ENCODE measurements at places on chromosomes 6 and 20.
A peak's percentile ranks its signal among the peaks of the same experiment; 100 is the strongest.

DNA sequence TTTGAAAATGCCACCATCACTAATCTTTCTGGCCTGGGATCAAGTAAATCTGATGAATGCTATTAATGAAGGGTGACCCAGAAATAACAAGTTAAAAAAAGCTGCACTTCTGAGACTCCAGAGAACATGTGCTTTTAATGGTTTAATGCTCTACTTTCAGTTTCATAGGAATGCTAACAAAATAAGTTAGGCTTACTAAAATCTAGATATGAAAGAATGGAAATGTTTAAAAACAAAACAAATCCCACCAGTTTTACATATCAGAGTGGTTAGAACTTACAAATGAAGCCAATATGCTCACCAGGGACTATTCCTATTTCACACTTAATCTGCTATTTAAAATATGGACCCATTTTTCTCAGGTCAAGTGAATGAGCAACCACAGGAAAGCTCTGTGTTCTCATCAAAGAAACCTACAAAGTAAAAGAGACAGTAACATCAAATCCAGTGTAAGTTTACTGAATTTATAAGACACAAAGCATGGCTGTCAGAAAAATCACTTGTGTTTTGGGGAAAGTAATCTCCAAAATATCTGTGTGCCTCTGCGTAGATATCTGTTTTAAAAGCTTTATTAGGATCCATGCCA is 40.3 kb downstream of the FYN start:
- no peak for DNase-seq

- no peak for DNase-seq
These were observed 30.8 kb upstream of the FKBP1A start for GRCh38 chr20:1423625-1424106.

GRCh38 chr20:35472209-35472608 is 16.8 kb downstream of the CEP250 start:
- DNase-seq = no peak

- no peak for DNase-seq
These were observed 76.1 kb downstream of the SLC22A3 start for GRCh38 chr6:160424256-160424655.

DNA sequence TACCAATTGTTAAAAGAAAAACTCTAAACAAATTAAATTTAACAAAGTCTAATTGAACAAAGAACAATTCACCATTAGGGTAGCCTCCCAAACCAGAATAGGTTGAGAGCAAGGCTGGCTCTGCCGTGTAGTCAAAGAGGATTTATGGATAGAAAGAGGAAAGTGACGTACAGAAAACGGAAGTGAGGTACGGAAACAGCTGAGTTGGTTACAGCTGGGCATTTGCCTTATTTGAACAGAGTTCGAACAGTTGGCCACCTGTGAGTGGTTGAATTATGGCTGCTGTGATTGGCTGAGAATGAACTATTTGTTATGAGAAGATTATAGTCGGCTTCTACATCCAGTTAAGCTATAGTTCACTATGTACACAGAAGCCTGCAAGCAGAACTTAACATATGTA is 18.5 kb upstream of the ISM1 start:
- peak; percentile 42 for DNase-seq

DNA sequence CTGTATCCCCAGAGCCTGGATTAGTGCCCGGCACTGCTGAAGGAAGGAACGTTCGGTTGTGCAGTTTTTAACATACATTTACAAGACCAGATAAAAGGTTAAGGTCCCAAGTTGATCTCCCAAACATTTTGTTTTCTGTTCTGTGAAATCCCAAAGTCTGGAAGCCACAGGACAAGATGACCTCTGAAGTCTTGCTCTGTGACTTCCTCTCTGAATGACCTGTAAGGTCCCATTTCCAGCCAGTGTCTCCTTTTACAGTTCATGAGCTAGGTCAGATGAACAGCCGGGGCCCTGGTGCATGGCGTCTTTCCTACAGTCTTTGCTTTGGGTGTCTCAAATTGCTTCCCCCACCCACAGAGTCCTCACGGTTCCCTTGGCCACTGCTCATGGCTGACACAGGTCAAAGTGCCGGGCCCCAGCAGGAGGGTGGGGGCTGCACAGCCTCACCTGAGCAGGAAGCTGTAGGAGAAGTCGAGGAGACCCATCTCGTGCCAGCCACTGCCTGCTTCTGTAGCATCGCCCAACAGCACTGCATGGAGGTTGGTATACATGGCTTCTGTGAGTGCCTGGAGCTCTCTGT is 24.0 kb downstream of the PTGIS start:
- no peak for DNase-seq

- no peak for DNase-seq
These were observed 29.4 kb downstream of the TFAP2B start for GRCh38 chr6:50847890-50848594.

DNA sequence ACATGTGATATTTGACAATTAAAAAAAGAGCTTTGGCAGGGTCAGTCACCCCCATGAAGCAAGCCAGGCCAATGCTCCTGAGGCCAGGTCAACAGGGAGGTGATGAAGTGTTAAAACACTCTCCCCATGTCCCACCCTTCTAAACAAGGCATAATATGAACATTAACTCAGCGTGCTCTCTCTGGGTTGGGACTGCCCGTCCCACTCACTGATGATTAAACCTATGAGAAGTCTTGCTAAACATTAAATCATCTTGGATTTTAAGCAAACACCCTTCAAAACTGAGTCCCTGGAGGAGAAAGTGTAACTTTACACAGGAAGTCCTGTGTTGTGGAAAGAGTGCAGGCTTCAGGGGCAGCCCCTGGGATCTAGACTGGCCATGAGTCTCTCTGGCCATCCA is 558.5 kb downstream of the CD83 start:
- no peak for DNase-seq

DNA sequence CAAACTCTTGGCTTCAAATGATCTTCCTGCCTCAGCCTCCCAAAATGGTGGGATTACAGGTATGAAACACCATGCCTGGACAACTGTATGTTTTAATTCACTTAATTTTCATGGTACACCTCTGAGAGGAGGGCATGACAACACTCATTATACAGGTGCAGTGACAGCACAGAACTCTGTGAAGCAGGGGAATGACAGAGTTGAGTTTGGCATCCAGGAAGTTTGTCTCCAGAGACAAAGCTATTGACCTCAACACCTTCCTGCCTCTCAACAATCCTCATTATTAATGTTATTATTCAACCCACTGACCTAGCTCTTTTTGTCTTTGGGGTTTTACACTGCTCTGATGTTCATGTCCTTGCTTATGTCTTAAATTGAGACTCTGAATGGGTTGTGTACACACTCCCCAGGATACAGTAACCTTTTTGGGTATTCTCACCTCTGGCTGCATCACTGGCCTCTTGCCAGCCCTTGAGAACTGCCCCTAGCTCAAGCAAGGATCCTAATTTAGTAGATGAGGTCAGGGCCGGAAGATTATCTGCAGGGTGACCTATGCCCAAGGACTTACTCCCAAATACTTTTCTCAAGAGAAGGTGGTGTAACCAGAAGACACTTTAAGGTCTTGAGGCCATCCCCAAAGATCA is 13.0 kb upstream of the IER3 start:
- DNase-seq = no peak

- DNase-seq = no peak
These were observed 1225.9 kb upstream of the MAP3K7 start for GRCh38 chr6:91812596-91813274.

- DNase-seq = no peak
These were observed 173.6 kb upstream of the MCHR2 start for GRCh38 chr6:100167585-100167984.

DNA sequence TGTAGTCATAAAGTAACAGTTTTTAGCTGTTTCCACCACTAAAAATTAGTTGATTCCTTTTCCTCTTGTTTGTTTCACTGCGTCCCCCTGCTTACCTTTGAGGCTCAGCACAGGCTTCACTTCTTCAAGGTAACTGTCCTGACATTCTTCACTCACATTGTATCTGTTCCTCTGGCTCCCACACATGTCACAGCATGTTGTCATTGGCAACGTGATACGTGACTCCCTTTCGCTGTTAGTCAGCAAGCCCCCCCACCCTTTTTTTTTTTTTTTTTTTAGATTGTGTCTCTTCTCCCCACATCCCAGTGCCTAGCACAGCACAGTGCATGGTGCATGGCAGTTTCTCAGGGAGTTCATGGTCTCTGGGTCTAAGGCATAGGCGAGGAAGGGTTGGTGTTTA is 13.3 kb downstream of the VAPB start:
- no peak for DNase-seq

- no peak for DNase-seq
These were observed 80.3 kb downstream of the GJA1 start for GRCh38 chr6:121515630-121516265.

GRCh38 chr20:58645412-58645968 is 5.6 kb upstream of the STX16 start:
- DNase-seq = no peak

DNA sequence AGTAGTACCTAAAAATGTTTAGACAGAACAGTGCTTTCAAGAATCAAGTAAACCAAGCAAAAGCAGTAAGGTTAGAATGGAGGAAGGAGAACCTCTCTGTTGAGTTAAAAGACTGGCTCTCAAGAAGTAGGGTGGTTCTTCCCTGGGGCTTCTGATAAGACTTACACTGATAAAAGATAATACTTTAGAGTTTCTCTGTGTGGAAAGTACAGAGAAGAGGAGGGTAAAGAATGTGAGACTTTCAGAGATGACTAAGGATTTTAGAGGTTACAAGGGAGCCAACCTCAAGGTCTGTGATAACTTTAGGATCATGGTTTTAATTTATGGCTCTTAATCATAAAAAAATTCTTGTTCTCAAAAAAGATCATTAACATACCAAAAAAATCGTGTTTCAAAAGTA is 30.9 kb upstream of the ALDH8A1 start:
- DNase-seq = no peak

- no peak for DNase-seq
These were observed 32.8 kb downstream of the VIP start for GRCh38 chr6:152783217-152783878.

GRCh38 chr6:87757792-87758191 is 55.8 kb upstream of the AKIRIN2 start:
- DNase-seq = no peak

- DNase-seq = no peak
These were observed 174.1 kb downstream of the CARMIL1 start for GRCh38 chr6:25453288-25453687.

DNA sequence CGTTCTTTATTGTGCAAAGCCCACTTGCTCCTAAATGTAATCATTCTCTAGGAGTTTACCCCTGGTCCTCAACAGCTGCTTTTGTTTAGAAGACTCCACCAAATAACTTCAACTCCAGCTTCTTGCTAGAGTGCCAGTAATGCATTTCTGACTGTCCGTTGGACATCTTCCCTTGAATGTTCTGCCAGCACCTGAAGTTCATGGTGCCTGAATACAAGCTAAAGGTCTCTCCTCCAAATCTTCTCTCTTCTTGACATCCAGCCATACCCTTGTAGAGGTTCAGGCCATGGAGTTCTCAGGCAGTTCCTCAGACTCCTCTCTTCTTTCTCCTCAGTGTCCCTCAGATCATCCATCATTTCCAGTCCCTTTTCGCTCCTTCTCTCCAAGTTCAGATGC is 21.7 kb downstream of the PHACTR2 start:
- DNase-seq = no peak

GRCh38 chr6:44609051-44609612 is 221.6 kb downstream of the CDC5L start:
- no peak for DNase-seq

DNA sequence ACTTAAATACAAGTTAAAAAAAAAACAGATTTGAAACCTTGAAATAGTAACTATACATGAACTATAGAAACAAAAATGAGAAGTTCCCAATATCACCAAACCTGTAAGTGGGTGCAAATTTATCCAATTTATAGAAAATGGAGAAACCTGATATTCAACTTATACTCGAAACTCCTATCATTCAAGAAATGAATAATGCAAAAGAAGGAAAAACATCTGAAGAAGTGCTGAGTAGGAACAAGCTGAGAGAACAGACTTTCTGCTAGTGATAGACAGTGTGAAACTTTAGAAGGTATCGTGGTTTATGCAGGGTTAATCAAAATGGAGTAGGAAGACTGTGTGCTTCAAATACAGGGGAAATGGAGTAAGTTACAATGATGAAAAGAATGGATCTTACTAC is 4.5 kb downstream of the GPR63 start:
- DNase-seq = no peak

DNA sequence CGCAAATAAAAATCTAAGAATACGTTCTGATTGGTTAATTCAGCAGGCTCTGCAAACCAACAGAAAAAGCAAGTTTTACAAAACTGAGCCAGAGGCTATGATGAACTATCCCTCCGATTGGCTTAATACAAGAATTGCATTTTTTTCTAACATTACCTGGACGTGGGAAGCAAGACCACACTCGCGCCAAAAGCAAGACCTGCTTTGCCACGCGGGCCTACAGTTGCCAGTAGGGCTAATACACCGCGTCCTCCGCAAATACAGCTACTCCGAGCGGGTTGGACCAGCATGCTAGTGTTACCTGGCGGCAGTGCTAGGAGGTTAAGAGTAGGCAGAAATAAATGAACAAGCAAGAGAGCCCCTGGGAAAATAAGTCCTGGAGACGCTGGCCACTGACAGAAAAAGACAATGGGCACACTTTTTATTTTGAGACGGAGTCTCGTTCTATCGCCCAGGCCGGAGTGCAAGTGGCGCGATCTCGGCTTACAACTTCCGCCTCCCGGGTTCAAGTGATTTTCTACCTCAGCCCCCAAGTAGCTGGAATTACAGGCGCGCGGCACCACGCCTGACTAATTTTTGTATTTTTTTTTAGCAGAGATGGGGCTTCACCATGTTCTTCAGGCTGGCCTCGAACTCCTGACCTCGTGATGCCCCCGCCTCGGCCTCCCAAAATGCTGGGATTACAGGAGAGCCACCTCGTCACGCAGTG is 131.9 kb upstream of the BTN3A2 start:
- DNase-seq = peak; percentile 81

DNA sequence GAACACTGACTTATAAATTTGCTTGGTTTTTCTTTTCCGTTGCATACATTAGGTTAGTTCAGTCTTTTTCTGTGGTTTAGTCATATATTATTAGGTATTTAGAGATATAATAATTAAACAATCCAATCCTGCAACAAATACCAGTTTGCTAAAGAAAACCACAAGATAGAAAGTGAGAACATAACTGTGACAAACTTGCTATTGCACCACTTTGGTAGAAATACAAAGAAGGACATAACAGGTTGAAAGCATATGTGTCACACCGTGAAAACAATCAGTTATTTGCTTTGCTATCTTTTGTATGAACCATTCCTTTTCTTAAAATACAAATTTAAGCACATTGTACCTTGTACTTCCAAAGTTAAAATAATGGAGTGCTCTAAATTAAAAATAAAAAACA is 42.0 kb upstream of the KCNQ5 start:
- no peak for DNase-seq

DNA sequence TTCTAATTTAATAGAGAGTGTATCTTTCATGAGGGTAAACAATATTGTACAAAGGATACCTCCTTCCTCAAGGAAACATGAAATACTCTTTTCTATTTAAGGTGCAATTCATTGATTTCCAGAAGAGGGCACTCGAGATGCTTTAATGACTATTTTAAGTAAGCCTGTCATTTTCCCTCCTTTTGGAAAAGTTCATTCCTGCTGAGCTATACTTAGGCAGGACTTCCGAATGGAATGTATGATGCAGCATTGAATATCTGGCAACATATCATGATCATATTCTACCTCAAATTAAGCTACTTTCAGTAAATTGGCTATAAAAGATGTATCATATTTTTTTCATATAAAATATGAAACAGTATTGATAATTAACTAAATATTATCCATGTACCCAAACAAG is 5.0 kb downstream of the DST start:
- peak; percentile 57 for DNase-seq

All from NCI-H748 treated with DMSO at 0.1 percent for 48 hours (cell line).